ENCODE measurements at places on chromosomes 7 and 10.

DNA sequence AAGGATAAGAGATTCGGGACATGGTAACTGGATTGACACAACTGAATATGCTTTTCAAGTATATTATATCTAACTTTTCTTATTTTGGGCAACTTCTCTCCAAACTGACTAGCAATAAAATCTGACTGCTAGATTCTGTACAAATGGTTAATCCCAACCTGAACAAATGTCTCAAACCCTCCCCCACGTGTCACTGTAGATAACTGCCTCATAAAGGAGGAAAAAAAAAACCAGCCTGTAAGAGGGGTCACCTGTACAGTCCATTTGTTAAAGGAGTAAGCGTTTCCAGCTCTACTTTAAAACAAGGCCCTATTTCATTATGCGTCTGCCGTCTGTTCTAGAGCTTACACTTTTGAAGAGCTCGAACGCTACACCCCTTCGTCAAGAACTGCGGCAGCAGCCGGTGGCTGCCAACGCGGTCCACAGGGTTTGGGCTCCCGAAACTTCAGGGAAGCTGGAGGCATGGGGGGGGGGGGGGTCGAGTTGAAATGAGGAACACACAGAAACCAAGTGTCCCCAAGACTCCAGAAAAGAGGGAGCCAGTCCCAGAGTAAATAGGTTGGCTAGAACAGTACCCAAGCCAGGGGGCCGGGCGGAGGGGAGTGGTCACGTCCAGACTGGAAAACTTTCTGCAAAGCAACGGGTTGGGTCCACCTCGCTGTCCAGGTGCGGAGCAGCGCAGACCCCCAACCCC is 492 bp downstream of the COG5 start:
- DNase-seq = no peak

GRCh38 chr7:130013241-130013640 is 37.9 kb downstream of the ZC3HC1 start:
- DNase-seq = no peak

- no peak for DNase-seq
Observed at GRCh38 chr10:78623578-78624215, 445.1 kb upstream of the ZMIZ1 start.

DNA sequence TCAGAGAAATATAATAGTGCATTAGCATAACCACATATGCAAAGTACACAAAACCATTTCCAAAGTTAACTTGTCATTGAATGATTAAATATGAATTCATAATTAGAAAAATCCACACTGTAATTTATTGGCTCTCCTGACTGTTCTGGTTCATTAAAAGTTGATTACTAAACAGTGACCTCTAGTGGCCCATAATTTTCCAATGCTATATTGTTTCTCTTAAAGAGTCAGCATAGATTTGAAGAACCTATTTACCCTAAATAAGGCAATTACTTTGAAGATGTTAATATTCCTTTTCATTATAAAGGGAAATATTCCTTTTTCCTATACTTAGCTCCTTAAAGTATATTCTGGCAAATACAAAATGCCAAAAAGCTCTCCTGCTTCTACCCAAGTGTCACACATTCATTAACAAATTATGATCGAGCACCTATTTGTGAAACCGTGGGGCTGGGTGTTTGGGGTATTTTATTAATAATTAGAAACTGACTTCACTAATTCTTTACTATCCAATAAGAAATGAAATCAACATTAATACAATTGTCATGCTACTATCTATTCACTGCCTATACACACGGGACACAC is 86.2 kb downstream of the HIBADH start:
- no peak for DNase-seq

GRCh38 chr7:40519009-40519408 is 384.2 kb downstream of the SUGCT start:
- DNase-seq = no peak

DNA sequence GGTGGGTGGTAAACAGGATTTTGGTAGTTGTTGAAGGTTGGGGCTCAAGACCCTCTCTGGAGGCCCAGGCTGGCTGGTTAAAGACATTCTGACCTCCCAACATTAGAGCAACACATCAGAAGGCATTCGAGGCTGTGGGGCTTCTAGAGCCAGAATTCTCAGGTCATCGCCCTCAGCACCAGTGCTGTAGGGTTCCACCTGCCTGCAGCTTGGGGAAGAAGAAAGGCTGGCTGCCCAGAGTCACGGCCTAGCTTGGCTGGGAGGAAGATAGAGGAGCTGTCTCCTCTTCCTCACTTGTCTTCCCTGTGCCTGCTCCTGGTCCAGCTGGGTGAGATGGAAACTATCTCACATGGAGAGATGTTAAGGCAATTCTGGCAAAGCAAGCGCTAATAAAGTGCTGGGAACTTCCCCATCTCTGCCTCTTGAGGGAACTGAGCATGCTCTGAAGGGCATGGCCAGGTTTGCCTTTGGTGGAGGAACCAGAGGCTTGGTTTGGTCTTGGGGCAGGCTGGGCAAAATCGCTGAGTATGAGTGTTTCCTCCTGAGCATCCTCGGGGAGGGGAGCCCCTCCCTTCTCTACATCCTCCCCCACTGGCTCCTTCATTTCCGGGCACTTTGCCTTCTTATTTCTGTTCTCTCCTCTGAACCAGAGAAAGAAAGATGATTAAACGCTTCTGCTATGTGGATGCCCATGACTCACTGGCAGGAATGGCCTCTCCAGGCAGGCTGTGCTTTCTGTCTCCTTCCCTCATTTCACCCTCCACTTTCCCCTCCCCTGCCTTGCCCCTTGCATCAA is 509.0 kb upstream of the PODXL start:
- no peak for DNase-seq

- no peak for DNase-seq
Observed at GRCh38 chr10:95814011-95814727, 58.2 kb downstream of the ENTPD1 start.

DNA sequence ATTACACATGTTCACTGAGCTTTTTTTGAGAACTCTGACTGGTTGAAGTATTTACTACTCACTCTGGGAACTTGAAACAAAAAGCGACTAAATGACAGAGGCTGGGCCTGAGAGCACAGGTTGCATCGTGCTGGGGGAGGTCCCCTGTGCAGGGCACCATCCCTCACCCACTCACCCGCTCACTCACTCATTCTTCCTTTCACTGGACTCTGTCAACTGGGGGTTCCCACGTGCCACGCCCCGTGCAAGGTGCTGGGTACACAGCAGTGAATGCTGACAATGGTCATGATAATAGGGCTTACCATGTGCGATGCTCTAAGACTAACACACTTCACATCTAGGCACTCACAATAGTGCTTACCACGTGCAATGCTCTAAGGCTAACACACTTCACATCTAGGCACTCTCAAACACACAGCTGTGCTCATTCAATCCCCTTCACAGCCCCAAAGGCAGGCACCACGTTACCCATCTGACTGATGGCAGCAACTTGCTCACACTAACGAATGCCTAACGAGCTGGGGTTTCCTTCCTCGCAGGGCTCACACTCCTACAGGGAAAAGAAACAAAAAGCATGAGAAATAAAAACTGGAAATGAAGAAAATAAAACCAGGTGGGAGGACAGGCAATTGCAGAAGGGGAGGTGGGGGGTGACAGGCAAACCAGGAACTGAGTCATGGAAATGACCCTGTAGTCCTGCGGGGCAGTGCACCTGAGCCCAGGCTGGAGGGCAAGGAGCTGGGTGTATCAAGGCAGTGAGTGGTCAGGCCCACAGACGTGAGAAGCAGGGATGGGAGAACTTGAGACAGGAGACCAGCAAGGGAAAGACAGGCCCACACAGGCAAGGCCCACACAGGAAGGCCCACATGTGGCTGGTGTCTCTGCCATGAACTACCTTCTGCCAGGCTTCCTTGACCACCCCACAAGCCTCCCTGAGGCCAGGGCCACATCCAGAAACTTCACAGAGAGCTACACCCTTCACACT is 147.0 kb upstream of the FAM20C start:
- DNase-seq = no peak

- DNase-seq = no peak
Observed at GRCh38 chr7:142606081-142606480, 143.2 kb upstream of the PRSS1 start.

GRCh38 chr10:89201345-89202032 is 5.6 kb downstream of the CH25H start:
- DNase-seq = no peak

GRCh38 chr7:465710-466400 is 53.8 kb downstream of the PDGFA start:
- DNase-seq = no peak

DNA sequence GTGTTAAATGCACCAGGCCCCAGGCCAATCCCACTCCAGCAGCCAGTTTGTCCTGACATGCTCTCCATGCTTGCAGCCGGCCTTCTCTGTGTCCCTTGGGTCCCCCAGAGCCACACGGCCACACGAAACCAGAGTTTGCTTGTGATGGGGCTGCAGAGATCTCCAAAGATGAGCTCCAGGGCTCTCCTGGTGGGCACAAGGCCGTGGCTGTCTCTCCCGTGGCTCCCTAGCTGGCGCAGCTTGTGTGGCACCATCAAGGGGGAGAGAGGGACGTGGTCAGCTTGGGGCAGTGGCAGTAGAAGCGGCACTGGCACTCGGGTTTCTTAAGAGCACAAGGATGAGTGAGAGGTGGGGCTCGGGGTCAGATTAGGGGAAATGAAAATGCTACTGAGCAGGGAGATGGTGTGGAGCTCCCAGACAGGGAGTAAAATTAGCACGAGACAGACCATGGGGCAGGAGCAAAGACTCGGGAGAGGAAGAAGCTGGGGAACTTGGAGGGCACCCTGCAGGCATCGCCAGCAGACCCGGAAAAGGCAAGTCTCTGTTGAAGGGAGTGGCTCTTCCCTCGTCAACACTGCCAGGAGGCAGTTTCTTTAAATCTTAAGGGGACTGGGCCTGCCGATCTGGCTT is 572.5 kb upstream of the FOXK1 start:
- DNase-seq = no peak

DNA sequence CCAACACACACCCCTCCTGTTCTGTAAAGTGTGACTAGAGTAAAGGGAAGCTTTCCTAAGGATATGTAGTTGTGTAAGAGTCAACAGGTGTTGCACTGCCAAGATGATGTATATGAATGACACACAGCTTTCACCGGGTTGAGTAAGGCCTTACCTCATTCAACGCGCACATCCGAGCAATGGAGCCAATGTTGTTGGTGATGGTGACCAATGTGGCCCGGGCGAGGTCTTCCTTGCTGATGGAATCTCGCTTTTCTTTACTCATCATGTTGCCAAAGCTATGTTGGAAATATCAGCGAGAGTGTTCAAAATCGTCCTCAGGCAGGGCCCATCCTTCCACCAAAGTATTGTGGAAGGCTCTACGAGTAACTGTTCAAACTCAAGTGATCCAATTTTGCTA is 52.0 kb downstream of the PANK1 start:
- DNase-seq = no peak

- DNase-seq = peak; percentile 26
Observed at GRCh38 chr7:159127691-159128642, 16.7 kb downstream of the VIPR2 start.

Data from right forelimb (tissue), 1 donor.